ENCODE measurements at places on chromosomes 16 and 17.

DNA sequence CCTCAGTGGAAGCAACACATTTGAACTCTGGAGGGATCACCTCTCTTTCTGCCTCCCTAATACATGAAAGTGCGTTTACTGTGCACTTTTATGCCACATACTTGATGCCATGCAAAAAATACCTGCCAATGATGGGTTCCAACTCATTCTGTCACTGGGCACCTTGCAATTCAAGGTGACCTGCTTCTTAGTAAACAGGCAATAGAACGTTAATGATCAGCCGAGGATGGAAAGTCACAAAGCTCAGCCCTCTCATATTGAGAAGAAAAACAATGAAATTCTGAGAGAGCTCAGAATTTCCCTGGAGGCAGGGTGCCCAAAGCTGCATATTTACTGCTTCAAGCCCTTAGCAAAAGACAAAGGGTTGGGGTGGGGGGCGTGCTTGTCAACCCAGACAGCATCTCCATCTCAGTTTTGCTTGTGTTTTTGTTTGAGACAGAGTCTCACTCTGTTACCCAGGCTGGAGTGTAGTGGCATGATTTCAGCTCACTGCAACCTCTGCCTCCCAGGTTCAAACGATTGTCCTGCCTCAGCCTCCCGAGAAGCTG is 23.2 kb downstream of the LITAF start:
- no peak for DNase-seq

GRCh38 chr17:78665952-78666920 is 89.0 kb upstream of the DNAH17 start:
- DNase-seq = no peak

DNA sequence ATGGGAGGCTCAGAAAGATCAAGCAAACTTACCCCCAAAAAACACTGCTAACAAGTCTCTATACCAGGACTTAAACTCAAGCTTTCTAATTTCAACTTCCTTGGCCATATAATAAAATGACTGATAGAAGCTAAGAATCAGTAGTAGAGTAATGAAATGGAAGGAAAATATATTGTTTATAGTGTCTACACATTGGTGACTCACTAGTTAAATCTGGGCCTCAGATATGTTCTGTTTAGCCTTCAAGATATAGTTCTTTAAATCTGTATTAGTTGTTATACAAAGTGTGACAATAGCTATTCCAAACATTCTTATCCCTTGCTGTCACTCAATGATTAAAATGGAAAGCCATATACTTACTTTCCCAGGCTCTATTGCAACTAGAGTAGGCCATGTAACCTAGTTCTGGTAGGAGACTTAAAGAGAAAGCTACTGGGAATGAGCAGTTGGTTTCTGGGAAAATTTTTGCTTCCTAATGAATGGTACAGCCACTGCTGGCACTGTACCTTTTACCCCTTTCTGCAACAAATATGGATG is 18.3 kb downstream of the SSH2 start:
- DNase-seq = no peak

DNA sequence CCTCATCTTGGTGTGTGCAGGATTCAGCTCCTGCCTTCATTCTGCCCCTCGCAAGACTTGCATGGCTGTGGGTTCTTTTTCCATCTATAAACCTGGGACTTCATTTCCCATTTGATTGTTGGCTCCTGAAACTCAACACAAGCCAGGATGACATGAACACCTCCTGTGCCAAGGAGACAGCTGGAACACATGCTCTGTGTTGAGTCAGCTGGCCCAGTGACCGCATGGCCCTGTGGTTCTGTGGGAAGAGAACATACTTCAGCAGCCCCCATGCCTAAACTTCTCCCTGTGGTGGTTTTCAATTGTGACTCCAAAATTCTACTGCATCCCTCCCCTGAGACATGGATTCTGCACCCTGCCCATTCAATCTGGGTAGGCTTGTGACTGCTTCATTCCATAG is 57.9 kb upstream of the FOXF1 start:
- no peak for DNase-seq

DNA sequence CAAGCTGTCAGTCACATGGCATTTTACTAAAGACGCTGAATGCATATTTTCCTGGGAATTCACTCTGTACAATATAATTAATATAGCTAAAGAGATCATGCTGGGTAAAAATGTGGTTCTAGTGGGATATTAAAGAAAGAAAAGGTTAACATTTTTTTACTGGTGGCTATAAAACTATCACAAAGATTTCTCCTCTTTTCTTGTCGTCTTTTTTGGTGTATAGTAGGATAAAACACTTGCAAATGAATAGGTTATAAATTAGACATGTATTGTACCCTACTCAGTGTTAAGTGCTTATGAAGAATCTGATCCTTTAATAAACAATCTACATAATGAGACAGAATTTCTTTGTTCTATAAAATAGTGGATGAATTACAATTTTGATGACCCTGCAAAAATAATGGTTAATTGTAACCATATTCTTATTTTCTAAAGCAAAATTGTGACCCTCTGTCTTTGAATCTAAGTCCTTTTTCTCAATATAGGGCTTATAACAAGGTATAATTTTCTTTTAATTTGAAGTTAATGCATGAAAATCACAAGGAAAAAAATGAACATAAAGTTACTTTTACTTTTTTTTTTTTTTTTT is 1540.4 kb upstream of the GOT2 start:
- no peak for DNase-seq

GRCh38 chr17:50185631-50186471 is 15.6 kb downstream of the COL1A1 start:
- DNase-seq = no peak

DNA sequence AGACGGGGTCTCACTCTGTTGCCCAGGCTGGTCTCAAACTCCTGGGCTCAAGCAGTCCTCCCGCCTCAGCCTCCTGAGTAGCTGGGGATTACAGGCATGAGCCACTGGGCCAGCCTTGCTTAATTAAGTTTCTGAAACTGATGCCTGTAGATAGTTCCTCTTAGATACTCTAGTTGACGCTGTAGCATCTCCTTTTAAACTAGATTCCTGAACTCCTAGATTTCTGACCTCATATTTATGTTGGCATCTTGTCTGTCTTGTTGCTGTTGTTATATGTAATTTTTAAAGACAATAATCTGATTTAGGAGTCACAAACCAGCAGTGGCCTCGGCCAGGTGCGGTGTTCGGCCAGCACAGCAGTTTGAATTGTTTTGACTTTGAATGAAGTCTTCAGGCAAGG is 37.5 kb downstream of the DHRS7B start:
- no peak for DNase-seq

DNA sequence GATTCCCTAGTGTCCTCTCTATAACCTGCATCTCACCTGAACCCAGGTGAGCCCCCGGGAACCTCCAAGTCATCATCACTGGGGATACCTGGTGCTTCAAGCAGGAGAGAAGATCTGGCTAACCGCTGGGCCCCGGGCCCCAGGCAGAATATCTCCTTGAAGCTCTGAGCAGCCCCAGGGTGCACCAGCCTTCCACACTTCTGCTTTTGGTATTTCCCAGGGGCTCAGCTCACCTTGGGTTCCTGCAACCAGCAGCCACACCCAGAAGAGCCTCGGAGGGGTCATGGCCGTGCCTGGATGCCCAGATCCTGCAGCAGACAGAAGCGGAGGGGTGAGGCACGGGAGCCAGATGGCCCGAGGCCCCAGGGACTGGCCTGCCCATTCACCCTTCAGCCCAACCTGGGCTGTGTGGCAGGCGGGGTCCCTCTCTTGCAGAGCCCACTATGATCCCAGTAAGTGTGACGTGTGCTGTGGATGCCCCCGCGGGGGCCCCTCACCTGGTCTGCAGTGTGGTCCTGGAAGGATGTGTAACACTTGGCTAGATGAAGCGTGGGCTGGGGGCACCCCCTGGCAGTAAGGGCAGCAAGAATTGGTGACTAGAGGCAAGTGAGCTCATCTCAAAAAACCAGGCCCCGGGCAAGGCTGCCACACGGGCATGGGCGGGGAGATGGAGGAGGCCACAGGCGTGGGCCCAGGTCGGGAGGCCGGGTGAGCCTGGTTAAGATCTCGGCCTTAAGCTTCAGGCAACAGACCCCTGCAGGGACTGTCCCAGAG is 2.6 kb downstream of the LGALS3BP start:
- DNase-seq = no peak

Data from activated CD8-positive, alpha-beta memory T cell treated with anti-CD3 and anti-CD28 coated beads for 48 hours (primary cell).